Activated T-helper 2 cell treated with anti-CD3 and anti-CD28 coated beads, Interferon-gamma antibody, Interleukin-2, Interleukin-4, amounts not matched to agents 10 μg/mL and 5 μg/mL and 100 μg/mL, durations not matched to agents 14 hours and 24 hours and 36 hours (primary cell): ENCODE measurements at places on chromosomes 12 and 14. TPM values are rescaled to one million over a fixed set of nuclear protein-coding genes. Genes with fewer than 3 reads are reported as not detected.

The DYNLL1 gene
- total RNA-seq = 323 and 329 TPM in 2 replicates

DNA sequence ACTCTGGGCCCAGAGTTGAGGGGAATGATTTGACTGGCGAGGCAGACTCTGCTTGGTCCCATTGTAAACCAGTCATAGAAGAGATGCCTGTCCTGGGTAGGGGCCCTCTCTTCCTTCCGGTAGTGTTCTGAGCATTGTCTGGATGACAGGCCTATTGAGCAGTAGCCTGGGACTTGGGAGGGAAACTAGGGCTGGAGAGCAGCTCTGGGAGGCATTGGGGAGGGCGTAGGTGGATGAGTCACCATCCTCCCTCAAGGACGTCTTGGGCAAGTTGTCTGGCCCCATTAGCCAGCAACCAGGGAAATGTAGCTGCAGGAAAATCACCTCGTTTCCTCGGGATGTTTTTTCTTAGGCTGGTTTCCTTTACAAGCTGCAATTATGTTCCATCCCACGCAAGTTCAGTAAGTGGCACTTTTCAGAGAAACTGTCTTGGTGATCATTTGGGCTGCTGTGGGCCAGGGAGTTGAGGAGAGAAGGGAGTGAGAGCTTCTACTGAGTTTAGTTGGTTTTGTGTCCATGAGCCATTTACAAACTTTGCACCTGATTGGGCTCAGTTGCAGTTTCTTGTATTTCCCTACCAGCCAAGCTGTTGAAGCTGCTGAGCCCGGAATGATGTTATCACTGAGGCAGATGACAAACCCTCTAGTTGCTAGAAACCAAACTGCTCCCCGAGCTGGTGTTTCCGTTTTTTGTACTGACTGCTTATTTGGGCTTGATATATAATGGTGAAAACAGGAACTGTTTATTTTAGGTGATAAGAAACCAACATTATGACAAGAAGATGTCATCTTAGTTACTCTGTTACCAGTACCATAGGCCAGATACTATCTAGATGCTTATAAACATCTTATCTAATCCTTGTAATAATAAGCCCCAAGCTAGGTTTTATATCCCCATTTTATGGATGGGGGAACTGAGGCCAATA is 147.6 kb downstream of the CHST11 start:
- peaks cover 50% of the 10 kb centered on the region for H3K36me3 ChIP-seq
- peak; percentile 60 for DNase-seq
- no peaks in the 10 kb centered on the region for H3K27me3 ChIP-seq
- H3K4me1 ChIP-seq = peaks cover 61% of the 10 kb centered on the region
- peak overlapping the region; percentile 86 for H3K27ac ChIP-seq
- peak overlapping the region; percentile 19 for H3K4me3 ChIP-seq

- H3K4me1 ChIP-seq = peaks cover 1% of the 10 kb centered on the region
- no peaks in the 10 kb centered on the region for H3K27me3 ChIP-seq
- no peak overlapping the region for H3K4me3 ChIP-seq
- H3K27ac ChIP-seq = no peak overlapping the region
- DNase-seq = no peak
- H3K36me3 ChIP-seq = no peaks in the 10 kb centered on the region
Observed at GRCh38 chr12:131128556-131128955, 174.8 kb downstream of the ADGRD1 start.

DNA sequence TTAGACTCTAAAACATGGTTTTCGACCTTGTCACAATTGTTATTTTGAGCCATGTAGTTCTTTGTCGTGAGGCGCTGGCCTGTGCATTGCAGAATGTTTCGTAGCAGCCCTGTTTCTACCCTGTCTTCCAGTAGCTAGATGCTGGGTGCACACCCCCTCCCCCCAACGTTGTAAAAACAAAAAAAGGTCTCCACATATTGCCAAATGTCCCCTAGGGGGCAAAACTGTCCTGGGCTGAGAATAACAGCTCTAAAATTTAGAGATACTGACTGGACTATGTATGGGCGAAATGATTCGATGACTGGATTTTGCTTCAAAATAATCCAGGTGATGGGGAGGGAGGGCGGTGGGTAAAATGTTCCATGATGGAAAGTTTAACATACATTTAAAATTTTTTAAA is 126.1 kb upstream of the FUT8 start:
- peaks cover 69% of the 10 kb centered on the region for H3K4me1 ChIP-seq
- DNase-seq = no peak
- no peaks in the 10 kb centered on the region for H3K27me3 ChIP-seq
- peaks cover 8% of the 10 kb centered on the region for H3K36me3 ChIP-seq

GRCh38 chr12:94817695-94818075 is 167.3 kb upstream of the TMCC3 start:
- H3K36me3 ChIP-seq = no peaks in the 10 kb centered on the region
- no peaks in the 10 kb centered on the region for H3K27me3 ChIP-seq
- no peak overlapping the region for H3K4me3 ChIP-seq
- no peaks in the 10 kb centered on the region for H3K4me1 ChIP-seq
- H3K27ac ChIP-seq = no peak overlapping the region

The PPP1R36 gene
- total RNA-seq = not detected in 2 replicates

DNA sequence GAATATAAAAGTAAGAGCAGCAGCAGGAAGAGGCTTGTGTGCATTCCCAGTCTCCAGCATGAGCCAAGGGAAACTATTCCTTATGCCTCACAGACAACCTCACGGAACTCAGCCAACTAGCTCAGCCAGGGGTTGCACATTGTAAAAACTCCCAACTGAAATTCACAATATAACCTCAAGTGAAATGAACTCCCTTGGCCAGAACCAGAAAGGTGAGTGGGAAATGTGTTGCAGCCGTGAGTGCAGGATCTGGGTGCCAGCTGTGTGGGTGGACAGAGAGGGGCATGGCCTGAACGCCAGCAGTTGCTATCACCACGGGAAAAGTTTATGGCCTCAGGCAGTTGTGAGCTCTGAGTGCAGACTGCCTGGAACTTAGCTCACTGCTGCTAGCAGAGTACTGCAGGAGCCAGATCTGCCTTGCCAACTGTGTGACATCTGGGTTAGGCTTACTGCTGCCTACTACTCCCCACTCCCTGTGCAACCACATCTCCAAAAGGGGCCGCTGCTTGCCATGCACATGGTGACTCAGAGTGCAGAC is 2.3 kb upstream of the CLEC1A start:
- H3K36me3 ChIP-seq = no peaks in the 10 kb centered on the region
- H3K4me1 ChIP-seq = no peaks in the 10 kb centered on the region
- H3K27me3 ChIP-seq = peaks cover 12% of the 10 kb centered on the region
- no peak overlapping the region for H3K27ac ChIP-seq
- H3K4me3 ChIP-seq = no peak overlapping the region

DNA sequence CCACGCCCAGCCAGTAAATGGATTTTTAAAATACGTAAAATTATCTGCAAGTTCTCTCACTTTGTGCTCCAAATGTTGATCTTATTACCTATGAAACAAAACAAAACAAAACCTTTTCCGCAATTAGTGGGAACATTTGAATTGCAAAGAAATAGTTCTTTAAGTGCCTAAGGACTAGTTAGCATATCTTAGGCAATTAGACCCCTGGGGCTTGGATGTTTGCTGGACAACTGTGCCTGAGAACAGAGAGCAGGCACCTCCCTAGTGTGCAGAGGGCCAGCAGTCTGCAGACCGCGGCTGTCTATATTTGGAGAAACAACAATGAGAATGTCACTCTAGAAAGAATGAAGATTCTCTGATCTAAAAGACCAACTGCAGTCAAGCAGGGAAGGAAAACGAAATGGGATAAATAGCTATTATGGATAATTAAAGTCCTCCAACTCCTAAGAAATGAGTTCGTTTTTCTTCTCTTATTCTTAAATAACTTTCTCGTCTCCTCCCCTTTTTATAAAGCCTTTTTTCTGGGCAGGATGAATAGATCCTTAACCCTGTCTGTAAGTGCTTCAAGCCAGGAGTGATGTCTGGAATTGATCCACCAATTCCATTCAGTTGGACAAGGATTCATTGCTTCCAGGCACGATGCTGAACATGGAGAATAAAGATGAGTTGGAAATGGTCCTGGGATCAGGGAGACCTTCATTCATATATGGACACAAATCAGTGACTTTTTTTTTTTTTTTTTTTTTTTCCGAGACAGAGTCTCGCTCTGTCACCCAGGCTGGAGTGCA is 16.2 kb downstream of the SLC17A8 start:
- H3K36me3 ChIP-seq = no peaks in the 10 kb centered on the region
- H3K27me3 ChIP-seq = peaks cover 3% of the 10 kb centered on the region
- DNase-seq = no peak
- H3K4me1 ChIP-seq = no peaks in the 10 kb centered on the region

The SLC16A7 gene
- total RNA-seq = 29.1 and 33.6 TPM in 2 replicates

- DNase-seq = no peak
- peaks cover 5% of the 10 kb centered on the region for H3K4me1 ChIP-seq
- no peaks in the 10 kb centered on the region for H3K36me3 ChIP-seq
- peaks cover 4% of the 10 kb centered on the region for H3K27me3 ChIP-seq
- no peak overlapping the region for H3K4me3 ChIP-seq
- no peak overlapping the region for H3K27ac ChIP-seq
Observed at GRCh38 chr12:52146822-52147366, 44.9 kb downstream of the KRT80 start.

DNA sequence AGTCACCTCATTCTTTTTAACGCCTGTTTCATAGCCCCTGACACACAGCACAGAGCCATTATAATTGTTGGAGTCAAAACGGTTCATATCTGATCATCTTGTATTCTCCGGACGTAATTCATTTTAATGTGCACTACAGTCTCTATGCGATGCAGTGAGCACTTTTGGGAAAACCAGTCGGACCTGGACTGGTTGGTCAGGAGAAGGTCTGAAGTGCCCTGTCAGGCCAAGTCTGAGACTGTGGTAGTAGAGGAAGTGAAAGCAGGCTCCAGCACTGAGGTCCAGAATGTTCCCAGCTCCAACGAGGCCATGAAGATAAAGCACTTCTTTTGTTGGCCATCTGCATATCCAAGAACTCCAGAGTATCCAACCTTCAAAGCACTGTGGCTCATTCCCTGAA is 117.1 kb upstream of the NCOR2 start:
- H3K27ac ChIP-seq = no peak overlapping the region
- no peaks in the 10 kb centered on the region for H3K36me3 ChIP-seq
- no peak for DNase-seq
- H3K4me3 ChIP-seq = no peak overlapping the region
- peaks cover 44% of the 10 kb centered on the region for H3K4me1 ChIP-seq

DNA sequence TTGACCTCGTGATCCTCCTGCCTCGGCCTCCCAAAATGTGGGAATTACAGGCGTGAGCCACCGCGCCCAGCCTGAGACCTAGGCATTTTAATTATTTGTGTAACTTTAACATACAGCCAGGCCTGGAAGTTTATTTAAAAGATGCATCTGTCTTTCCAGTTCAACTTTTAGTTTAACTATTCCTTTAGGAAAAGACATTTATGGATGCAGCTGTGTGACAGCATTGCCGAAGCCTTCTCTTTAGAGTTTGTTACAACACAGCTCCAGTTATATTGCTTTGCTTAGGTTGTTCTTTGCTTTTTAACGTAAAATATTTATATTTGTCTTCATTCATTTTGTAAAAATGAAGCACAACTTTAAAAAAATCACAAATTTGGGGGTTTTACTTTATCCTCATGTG is 67.0 kb downstream of the DIP2B start:
- H3K27me3 ChIP-seq = no peaks in the 10 kb centered on the region
- no peak for DNase-seq
- no peak overlapping the region for H3K27ac ChIP-seq
- H3K4me3 ChIP-seq = no peak overlapping the region
- H3K4me1 ChIP-seq = peaks cover 21% of the 10 kb centered on the region

DNA sequence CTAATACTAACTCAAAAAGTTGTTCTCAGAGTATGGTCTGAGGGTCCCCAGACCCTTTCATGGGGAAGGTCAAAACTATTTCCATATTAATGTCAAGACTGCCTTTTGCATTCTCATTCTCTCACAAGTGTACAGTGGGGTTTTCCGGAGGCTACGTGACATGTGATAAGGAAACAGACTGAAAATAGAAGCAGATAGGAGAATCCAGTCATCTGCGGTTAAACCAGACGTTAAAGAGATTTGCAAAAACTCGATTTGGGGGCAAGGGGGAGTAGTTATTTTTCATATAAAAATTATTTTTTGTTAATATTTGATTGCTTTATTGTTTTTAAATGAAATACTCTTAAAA is 1.0 kb upstream of the NAP1L1 start:
- peak overlapping the region; percentile 99 for H3K27ac ChIP-seq
- peaks cover 30% of the 10 kb centered on the region for H3K36me3 ChIP-seq
- H3K27me3 ChIP-seq = no peaks in the 10 kb centered on the region
- H3K4me1 ChIP-seq = peaks cover 37% of the 10 kb centered on the region
- peak; percentile 25 for DNase-seq
- peak overlapping the region; percentile 94 for H3K4me3 ChIP-seq

The SLC6A12 gene
- 0.37 TPM in 1 of 2 replicates, not detected in the other for total RNA-seq

- H3K27ac ChIP-seq = no peak overlapping the region
- no peak overlapping the region for H3K4me3 ChIP-seq
- no peaks in the 10 kb centered on the region for H3K27me3 ChIP-seq
- peaks cover 25% of the 10 kb centered on the region for H3K4me1 ChIP-seq
- DNase-seq = no peak
Observed at GRCh38 chr14:105303949-105304348, 3.1 kb upstream of the BRF1 start.

GRCh38 chr12:2533036-2533435 is 261.7 kb upstream of the FKBP4 start:
- H3K27me3 ChIP-seq = no peaks in the 10 kb centered on the region
- no peaks in the 10 kb centered on the region for H3K36me3 ChIP-seq
- H3K27ac ChIP-seq = no peak overlapping the region
- peaks cover 17% of the 10 kb centered on the region for H3K4me1 ChIP-seq

The DNM1L gene
- 97.5 and 108 TPM in 2 replicates for total RNA-seq

The MRPL52 gene
- 173 and 175 TPM in 2 replicates for total RNA-seq

The ASIC1 gene
- 20.4 and 20.7 TPM in 2 replicates for total RNA-seq

The DDN gene
- total RNA-seq = 0.60 and 0.91 TPM in 2 replicates

DNA sequence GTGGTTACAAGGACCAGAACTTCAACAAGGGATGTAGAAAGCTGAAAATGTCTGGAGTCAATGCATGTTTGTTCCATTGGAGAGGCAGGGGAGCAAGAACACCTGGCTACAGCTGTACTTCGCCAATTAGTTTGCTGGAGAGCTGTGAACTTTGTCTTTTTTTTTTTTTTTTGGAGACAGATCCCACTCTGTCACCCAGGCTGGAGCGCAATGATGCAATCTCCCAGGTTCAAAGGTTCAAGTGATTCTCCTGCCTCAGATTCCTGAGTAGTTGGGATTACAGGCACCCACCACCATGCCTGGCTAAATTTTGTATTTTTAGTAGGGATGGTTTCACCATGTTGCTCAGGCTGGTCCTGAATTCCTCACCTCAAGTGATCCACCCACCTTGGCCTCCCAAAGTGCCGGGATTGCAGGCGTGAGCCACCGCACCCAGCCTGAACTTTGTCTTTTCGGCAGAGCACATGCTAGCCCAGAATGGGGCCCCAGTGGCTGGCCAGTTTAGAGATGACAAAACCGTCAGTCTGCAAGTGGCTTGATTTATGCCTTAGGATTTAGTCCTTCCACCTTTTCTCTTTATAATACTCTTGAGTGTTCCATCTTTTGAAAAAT is 55.5 kb downstream of the AVPR1A start:
- H3K36me3 ChIP-seq = no peaks in the 10 kb centered on the region
- no peaks in the 10 kb centered on the region for H3K4me1 ChIP-seq
- no peaks in the 10 kb centered on the region for H3K27me3 ChIP-seq
- DNase-seq = no peak
